ENCODE measurements at places on chromosomes 13 and 19. TPM values are rescaled to one million over a fixed set of nuclear protein-coding genes. Genes with fewer than 3 reads are reported as not detected.

The SIGLEC14 gene
- total RNA-seq: 0.72 TPM

The GIPR gene
- 0.95 TPM for total RNA-seq

The ZNF699 gene
- 13.6 TPM for total RNA-seq

The ZNF324B gene
- 12.7 TPM for total RNA-seq

The CEACAM1 gene
- total RNA-seq: 9.9 TPM

The C1QTNF9B gene
- total RNA-seq: not detected

The SIGLEC8 gene
- 0.21 TPM for total RNA-seq

The LHB gene
- total RNA-seq: not detected

The ZNF93 gene
- total RNA-seq: 7.7 TPM

The PPP1R13L gene
- total RNA-seq: 262 TPM

The ADAT3 gene
- total RNA-seq: 23.3 TPM

The UBE2L5 gene
- 0.80 TPM for total RNA-seq

The NPHS1 gene
- total RNA-seq: not detected

The WDR87 gene
- not detected for total RNA-seq

The EMC10 gene
- 75.0 TPM for total RNA-seq

The PLPPR3 gene
- total RNA-seq: not detected

The TTC9B gene
- not detected for total RNA-seq

The SOX1 gene
- not detected for total RNA-seq

The ADGRL1 gene
- 22.3 TPM for total RNA-seq

The LILRA1 gene
- not detected for total RNA-seq

The IRGC gene
- not detected for total RNA-seq

The RNF17 gene
- not detected for total RNA-seq

The MPV17L2 gene
- total RNA-seq: 15.8 TPM

The SULT2B1 gene
- 144 TPM for total RNA-seq

The MBD3L2 gene
- not detected for total RNA-seq

The STARD13 gene
- 31.4 TPM for total RNA-seq

Data from suprapubic skin (tissue), 4 donors.